ENCODE measurements at places on chromosomes 3 and 15.

DNA sequence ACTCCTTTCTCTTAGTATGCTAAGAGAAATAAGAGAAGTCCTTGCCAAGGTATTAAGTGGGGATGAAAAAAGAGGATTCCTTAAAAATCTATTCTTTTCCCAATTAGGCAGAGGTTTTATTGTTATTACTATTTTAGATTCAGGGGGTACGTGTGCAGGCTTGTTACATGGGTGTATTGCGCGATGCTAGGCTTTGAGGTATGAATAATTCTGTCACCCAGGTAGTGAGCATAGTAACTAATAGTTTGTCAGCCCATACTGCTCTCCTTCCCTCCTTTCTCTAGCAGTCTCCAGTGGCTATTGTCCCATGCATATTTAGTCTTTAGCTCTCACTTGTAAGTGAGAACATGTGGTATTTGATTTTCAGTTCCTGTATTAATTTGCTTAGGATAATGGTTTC lies 83.9 kb downstream of the LEKR1 start:
- no peak for DNase-seq

GRCh38 chr3:130814691-130815472 lies 68.3 kb upstream of the PIK3R4 start:
- no peak for DNase-seq

- no peak for DNase-seq
Observed at GRCh38 chr3:12961007-12961696, 112.1 kb downstream of the IQSEC1 start.

GRCh38 chr15:38414357-38414756 lies 39.6 kb upstream of the FAM98B start:
- DNase-seq = peak; percentile 74

DNA sequence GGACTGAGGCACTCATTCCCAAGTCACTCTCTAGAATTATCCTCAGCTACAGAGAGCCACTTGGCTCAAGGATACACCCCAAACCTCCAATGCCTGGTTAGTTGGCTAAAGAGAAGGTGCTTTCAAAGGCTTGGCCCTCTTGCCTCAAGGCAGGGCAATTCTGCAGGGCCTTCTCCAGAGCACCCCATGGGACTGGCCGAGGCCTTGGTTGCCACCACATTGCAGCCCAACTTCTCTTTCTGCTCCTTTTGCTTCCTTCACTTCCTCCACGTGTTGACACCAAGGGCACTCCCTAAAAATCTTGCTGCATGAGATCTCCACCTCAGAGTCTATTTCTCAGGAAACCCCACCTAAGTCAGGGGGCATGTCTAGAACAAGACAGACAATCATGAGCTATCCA lies 36.7 kb downstream of the MEGF11 start:
- no peak for DNase-seq

DNA sequence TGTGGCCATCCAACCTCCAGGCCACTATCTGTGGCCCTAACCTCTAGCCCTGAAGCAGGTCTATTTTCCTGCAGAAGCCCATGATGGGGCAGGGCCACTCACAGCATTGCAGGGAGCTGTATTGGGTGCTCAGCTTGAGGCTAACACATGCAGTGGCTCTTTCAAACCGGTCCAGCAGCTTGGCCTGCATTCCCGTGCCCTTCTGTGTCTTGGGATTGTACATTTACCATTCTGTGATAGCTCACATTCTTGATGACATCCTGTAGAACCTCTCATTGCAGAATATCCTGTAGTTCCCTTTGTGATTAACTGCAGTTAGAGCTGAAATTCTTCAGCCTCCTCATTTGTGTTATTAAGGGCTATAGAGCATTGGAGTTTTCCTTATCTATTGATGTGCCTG lies 60.8 kb upstream of the ANKRD34C start:
- no peak for DNase-seq

GRCh38 chr15:51007131-51007666 lies 87.5 kb downstream of the TNFAIP8L3 start:
- DNase-seq = no peak

GRCh38 chr3:52402101-52402521 lies 42.8 kb downstream of the SEMA3G start:
- DNase-seq = no peak

- DNase-seq = no peak
Observed at GRCh38 chr3:59246719-59247401, 197.0 kb upstream of the CFAP20DC start.

DNA sequence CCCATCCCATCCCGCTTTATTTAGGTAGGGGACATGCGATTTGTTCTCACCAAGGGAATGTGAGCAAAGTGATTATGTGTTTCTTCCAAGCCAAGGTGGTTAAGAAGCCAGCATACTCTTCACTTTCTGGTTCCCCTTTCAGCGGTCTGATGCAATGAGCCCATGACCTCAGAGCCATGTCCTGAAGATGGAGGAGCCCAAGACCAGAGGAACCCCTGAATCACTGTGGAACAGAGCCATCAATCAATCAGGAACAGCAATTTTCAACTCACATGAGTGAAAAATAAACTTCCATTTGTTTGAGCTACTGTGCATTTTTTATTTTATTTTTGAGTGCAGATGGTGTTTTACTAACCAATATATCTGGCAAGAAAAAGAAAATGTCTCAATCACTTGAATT lies 10.8 kb downstream of the THRB start:
- no peak for DNase-seq

DNA sequence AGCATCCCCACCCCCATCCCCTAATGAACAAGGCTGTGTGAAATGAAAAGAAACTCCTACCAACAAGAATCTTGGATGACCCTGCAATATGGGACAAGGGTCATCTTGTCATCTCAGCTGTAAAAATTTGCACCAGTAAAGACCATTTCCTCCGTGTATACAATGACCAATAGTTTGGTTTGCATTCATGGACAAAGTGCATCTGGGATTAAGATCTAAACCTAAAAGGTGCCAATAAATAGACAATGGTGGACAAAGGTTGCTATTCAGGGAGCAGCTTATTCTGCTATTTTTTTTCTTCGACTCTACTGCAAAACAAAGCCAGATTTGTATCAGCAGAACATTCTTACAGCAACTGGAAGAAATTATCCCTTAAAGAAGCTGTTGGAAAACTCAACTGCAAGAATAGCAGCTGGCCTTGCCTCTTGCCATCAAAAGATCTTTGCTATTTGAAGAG lies 8.0 kb downstream of the MGLL start:
- DNase-seq = no peak

GRCh38 chr15:23750179-23750578 lies 63.1 kb upstream of the NDN start:
- no peak for DNase-seq
